Tibial nerve (tissue), 4 donors: ENCODE measurements at places on chromosomes 16 and 17.
A peak's percentile ranks its signal among the peaks of the same experiment; 100 is the strongest.

GRCh38 chr16:67028167-67028695 lies 718 bp upstream of the CBFB start:
- peak overlapping the region; percentile 99 for H3K27ac ChIP-seq
- H3K4me3 ChIP-seq, result peak overlapping the region; percentile 99
- no peaks in the 10 kb centered on the region for H3K36me3 ChIP-seq
- H3K27me3 ChIP-seq, result no peaks in the 10 kb centered on the region
- no peak for DNase-seq

GRCh38 chr17:16212793-16213192 lies 2.5 kb downstream of the NCOR1 start:
- H3K27ac ChIP-seq, result no peak overlapping the region
- H3K27me3 ChIP-seq, result no peaks in the 10 kb centered on the region
- no peak for DNase-seq
- H3K4me1 ChIP-seq, result peaks cover 23% of the 10 kb centered on the region
- H3K4me3 ChIP-seq, result no peak overlapping the region
- no peaks in the 10 kb centered on the region for H3K36me3 ChIP-seq

GRCh38 chr17:9529033-9529700 lies 46.5 kb downstream of the STX8 start:
- no peaks in the 10 kb centered on the region for H3K27me3 ChIP-seq
- no peak overlapping the region for H3K4me3 ChIP-seq
- H3K27ac ChIP-seq, result no peak overlapping the region
- no peaks in the 10 kb centered on the region for H3K36me3 ChIP-seq
- no peaks in the 10 kb centered on the region for H3K4me1 ChIP-seq

GRCh38 chr16:11639925-11640899 lies 28.0 kb upstream of the SNN start:
- peak; percentile 72 for DNase-seq
- H3K4me1 ChIP-seq, result peaks cover 13% of the 10 kb centered on the region
- H3K27ac ChIP-seq, result peak overlapping the region; percentile 94
- no peaks in the 10 kb centered on the region for H3K27me3 ChIP-seq

DNA sequence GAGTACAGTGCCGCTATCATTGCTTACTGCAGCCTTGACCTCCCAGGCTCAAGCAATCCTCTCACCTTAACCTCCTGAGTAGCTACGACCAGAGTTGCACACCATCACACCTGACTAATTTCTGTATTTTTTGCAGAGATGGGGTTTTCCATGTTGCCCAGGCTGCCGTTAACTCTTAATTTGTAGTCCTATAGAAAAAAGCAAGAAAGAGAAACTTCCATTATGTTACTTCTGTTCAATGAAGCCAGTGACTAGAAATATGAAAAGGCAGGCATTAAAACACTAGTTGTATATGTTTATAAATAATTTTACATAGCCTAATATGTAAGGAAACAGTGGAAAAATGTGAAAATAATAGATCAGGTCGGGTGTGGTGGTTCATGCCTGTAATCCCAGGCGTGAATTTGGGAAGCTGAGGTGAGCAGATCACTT lies 9.7 kb downstream of the RAD51C start:
- H3K36me3 ChIP-seq, result no peaks in the 10 kb centered on the region
- H3K27ac ChIP-seq, result no peak overlapping the region
- no peak for DNase-seq
- no peak overlapping the region for H3K4me3 ChIP-seq
- no peaks in the 10 kb centered on the region for H3K4me1 ChIP-seq
- H3K27me3 ChIP-seq, result no peaks in the 10 kb centered on the region

GRCh38 chr17:58493506-58493905 lies 5.3 kb upstream of the HSF5 start:
- no peaks in the 10 kb centered on the region for H3K27me3 ChIP-seq
- no peak for DNase-seq
- no peak overlapping the region for H3K4me3 ChIP-seq
- H3K27ac ChIP-seq, result no peak overlapping the region
- H3K36me3 ChIP-seq, result peaks cover 39% of the 10 kb centered on the region

GRCh38 chr16:87323727-87324410 lies 6.7 kb upstream of the C16orf95 start:
- DNase-seq, result no peak
- H3K27me3 ChIP-seq, result no peaks in the 10 kb centered on the region
- peaks cover 32% of the 10 kb centered on the region for H3K4me1 ChIP-seq
- H3K27ac ChIP-seq, result no peak overlapping the region

GRCh38 chr17:17107281-17107680 lies 65.0 kb downstream of the MPRIP start:
- peaks cover 3% of the 10 kb centered on the region for H3K36me3 ChIP-seq
- H3K27ac ChIP-seq, result peak overlapping the region; percentile 57
- H3K27me3 ChIP-seq, result no peaks in the 10 kb centered on the region
- no peak overlapping the region for H3K4me3 ChIP-seq

DNA sequence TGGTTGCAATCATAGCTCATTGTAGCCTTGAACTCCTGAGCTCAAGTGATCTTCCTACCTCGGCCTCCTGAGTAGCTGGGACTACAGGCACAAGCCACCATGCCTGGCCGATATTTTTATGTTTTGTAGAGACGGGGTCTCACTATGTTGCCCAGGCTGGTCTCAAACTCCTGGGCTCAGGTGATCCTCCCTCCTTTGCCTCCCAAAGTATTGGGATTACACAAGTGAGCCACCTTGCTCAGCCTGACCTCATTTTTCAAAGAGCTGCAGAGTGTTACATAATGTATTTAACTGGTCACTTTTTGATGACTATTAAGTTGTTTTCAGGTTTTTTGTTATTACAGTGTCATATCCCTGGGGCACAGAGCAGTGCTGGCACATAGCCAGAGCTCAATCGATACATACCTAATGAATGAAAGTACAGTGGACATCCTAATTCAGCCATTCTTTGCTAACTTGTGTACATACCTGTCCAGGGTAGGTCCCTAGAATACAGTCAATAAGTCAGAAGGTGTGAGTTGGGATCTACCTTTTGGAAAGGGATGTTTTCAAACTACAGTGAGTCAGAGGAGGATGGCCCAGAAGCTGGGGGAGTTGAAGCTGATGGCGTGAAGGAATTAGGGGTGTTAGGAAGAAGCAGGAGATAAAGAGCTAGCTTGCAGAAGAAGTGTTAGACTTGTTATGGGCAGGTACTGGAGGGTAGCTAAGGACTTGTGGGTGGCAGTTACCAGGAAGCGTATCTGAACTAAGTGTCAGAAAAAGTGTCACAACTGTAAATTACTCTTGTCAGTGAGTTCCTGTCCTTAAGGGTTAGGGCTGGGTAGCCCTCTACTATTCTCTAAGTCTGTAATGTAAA lies 20.1 kb upstream of the CYLD start:
- no peak overlapping the region for H3K4me3 ChIP-seq
- no peak for DNase-seq
- H3K27me3 ChIP-seq, result no peaks in the 10 kb centered on the region

- peaks cover 13% of the 10 kb centered on the region for H3K27me3 ChIP-seq
- no peak overlapping the region for H3K27ac ChIP-seq
- no peaks in the 10 kb centered on the region for H3K36me3 ChIP-seq
Observed at GRCh38 chr17:71828182-71828596, 292.6 kb upstream of the SOX9 start.

GRCh38 chr16:7025616-7026190 lies 306.9 kb upstream of the RBFOX1 start:
- DNase-seq, result peak; percentile 20
- H3K4me3 ChIP-seq, result no peak overlapping the region
- no peaks in the 10 kb centered on the region for H3K36me3 ChIP-seq
- H3K27me3 ChIP-seq, result no peaks in the 10 kb centered on the region

- DNase-seq, result no peak
- H3K4me1 ChIP-seq, result peaks cover 16% of the 10 kb centered on the region
- no peaks in the 10 kb centered on the region for H3K27me3 ChIP-seq
- H3K4me3 ChIP-seq, result no peak overlapping the region
Observed at GRCh38 chr16:81661082-81661481, 118.0 kb upstream of the PLCG2 start.

GRCh38 chr16:85243308-85243707 lies 131.0 kb upstream of the CIBAR2 start:
- DNase-seq, result no peak
- no peaks in the 10 kb centered on the region for H3K27me3 ChIP-seq
- H3K36me3 ChIP-seq, result no peaks in the 10 kb centered on the region
- no peak overlapping the region for H3K27ac ChIP-seq
- H3K4me3 ChIP-seq, result no peak overlapping the region
- H3K4me1 ChIP-seq, result peaks cover 4% of the 10 kb centered on the region

GRCh38 chr16:15492091-15492740 lies 57.8 kb downstream of the BMERB1 start:
- no peak overlapping the region for H3K4me3 ChIP-seq
- no peak for DNase-seq
- no peaks in the 10 kb centered on the region for H3K4me1 ChIP-seq
- no peaks in the 10 kb centered on the region for H3K27me3 ChIP-seq
- H3K27ac ChIP-seq, result no peak overlapping the region
- H3K36me3 ChIP-seq, result no peaks in the 10 kb centered on the region

GRCh38 chr17:28344435-28344901 lies 8.9 kb downstream of the TNFAIP1 start:
- peaks cover 30% of the 10 kb centered on the region for H3K36me3 ChIP-seq
- no peaks in the 10 kb centered on the region for H3K4me1 ChIP-seq
- no peak overlapping the region for H3K27ac ChIP-seq
- no peaks in the 10 kb centered on the region for H3K27me3 ChIP-seq

- H3K4me3 ChIP-seq, result no peak overlapping the region
- H3K4me1 ChIP-seq, result no peaks in the 10 kb centered on the region
Observed at GRCh38 chr16:25093208-25094061, 18.1 kb upstream of the LCMT1 start.

DNA sequence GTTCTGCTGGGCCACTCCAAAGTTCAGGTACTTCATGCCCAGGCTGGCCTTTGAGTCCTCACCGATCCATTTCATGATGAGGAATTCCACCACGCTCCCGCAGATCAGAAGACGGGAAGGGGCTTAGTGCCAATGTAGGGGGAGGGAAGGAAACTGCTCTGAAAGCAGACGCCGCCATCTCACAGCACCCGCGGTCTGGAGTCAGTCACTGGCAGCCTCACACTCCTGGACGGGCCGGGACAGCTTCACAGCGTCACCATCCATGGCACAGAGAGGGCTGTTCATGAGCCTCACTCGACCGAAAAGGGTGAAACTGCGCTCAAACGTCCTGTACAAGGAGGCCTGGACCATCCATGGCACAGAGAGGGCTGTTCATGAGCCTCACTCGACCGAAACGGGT lies 62.0 kb downstream of the RPH3AL start:
- DNase-seq, result peak; percentile 2
- H3K27me3 ChIP-seq, result no peaks in the 10 kb centered on the region
- H3K36me3 ChIP-seq, result peaks cover 5% of the 10 kb centered on the region
- H3K27ac ChIP-seq, result no peak overlapping the region
- no peaks in the 10 kb centered on the region for H3K4me1 ChIP-seq

DNA sequence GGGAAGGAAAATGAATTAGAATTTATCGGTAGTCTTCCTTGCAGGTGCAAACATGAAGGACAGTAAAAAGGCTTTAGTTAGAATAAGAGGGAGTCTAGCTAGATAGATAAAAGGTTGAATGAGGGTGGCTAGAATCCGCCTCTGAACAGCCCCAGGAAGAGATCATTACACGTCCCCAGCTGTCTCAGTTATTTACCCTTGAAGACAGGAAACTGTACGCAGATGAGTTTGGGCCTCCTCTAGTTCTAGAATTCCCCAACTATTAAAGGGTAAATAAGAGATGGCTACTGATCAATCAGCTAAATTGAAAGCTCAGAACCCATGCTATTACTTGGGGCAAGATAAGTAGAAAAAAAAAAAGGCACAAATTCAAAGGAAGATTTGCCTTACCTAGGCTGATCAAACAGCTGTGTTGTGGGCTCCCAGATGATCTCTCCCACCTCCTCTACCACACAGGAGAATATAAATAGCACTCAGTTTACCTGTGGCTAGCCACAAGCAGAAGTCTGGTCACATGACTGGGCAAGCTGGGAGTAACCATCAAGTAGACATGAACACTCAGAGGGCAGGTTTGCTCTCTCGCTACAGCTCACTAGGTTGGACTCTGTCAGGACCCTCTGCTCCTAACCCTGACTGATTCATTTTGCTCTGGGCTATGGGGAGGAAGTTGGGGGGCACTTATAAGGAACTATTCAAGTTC lies 17.0 kb downstream of the FAM117A start:
- no peaks in the 10 kb centered on the region for H3K36me3 ChIP-seq
- no peak for DNase-seq
- H3K27me3 ChIP-seq, result no peaks in the 10 kb centered on the region
- peaks cover 7% of the 10 kb centered on the region for H3K4me1 ChIP-seq
- peak overlapping the region; percentile 71 for H3K27ac ChIP-seq
- H3K4me3 ChIP-seq, result no peak overlapping the region

- no peaks in the 10 kb centered on the region for H3K36me3 ChIP-seq
- DNase-seq, result no peak
- no peak overlapping the region for H3K4me3 ChIP-seq
- H3K27ac ChIP-seq, result no peak overlapping the region
- no peaks in the 10 kb centered on the region for H3K27me3 ChIP-seq
Observed at GRCh38 chr16:230949-231348, 1.7 kb upstream of the LUC7L start.

GRCh38 chr16:90070440-90070839 lies 6.7 kb downstream of the PRDM7 start:
- no peak for DNase-seq

DNA sequence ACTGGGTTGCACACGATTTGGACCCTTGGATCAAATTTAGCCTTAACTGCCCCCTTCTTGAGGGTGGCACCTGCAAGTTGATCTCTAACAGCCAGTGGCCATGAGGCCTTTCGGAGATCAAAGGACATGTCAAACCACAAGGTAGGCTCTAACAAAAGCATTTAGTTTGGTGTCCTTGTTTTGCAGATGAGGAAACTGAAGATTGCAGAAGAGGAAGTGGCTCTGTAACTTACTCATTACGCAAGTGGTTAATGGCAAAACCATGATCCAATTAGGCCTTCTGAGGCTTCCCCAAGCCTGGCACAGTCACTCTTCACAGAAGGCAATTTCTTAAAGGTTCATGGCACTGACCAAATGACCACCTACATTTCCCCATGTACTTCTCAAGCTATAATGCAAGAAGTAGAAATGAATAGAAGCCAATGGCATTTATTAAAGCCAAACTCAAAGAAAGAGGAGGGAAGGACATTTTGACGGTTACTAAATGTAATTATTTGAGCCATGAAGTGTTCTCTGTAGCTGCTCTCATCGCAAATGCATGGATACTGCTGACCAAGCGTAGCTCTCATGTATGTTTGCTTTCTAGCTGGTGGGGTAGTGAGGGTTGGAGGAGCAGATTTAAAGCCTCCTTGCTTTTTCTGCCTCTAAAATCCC lies 32.8 kb upstream of the ABCC12 start:
- no peak overlapping the region for H3K4me3 ChIP-seq
- H3K36me3 ChIP-seq, result no peaks in the 10 kb centered on the region
- no peaks in the 10 kb centered on the region for H3K27me3 ChIP-seq
- H3K4me1 ChIP-seq, result no peaks in the 10 kb centered on the region
- H3K27ac ChIP-seq, result no peak overlapping the region

- no peaks in the 10 kb centered on the region for H3K27me3 ChIP-seq
- no peak for DNase-seq
- no peak overlapping the region for H3K27ac ChIP-seq
- H3K36me3 ChIP-seq, result no peaks in the 10 kb centered on the region
Observed at GRCh38 chr17:82170412-82170961, 42.2 kb downstream of the CCDC57 start.

- H3K4me1 ChIP-seq, result no peaks in the 10 kb centered on the region
- no peaks in the 10 kb centered on the region for H3K36me3 ChIP-seq
- H3K4me3 ChIP-seq, result no peak overlapping the region
- DNase-seq, result no peak
- H3K27me3 ChIP-seq, result no peaks in the 10 kb centered on the region
- H3K27ac ChIP-seq, result peak overlapping the region; percentile 40
Observed at GRCh38 chr16:88978608-88979346, 1.8 kb upstream of the CBFA2T3 start.
